ENCODE measurements at places on chromosomes 16 and 17.

GRCh38 chr16:77833921-77834634 lies 45.7 kb downstream of the VAT1L start:
- no peak for DNase-seq

- DNase-seq, result peak; percentile 17
These were observed 13.5 kb upstream of the ABAT start for GRCh38 chr16:8660841-8661301.

- peak; percentile 67 for DNase-seq
These were observed 2.9 kb downstream of the CTRL start for GRCh38 chr16:67928561-67929364.

- DNase-seq, result no peak
These were observed 526 bp upstream of the BORCS6 start for GRCh38 chr17:8190506-8190905.

DNA sequence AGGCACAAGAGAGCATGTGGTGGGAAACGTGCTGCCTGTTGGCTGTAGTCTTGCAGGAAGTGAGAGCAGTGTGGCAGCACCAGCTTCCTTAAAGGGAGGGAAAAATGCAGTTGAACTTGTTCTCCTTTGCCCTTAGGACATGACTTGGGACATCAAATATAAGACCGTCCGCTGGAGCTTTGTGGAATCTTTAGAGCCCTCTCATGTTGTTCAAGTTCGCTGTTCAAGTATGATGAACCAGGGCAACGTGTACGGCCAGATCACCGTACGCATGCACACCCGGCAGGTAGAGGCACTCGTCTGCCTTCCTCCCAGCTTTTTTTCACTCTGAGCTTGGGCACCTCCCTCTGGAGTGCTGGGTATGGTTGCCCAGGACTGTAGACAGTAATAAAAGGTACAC lies 23.3 kb downstream of the GPR179 start:
- no peak for DNase-seq
